Uterus (tissue), 4 donors: ENCODE measurements at places on chromosomes 4 and X. TPM values are rescaled to one million over a fixed set of nuclear protein-coding genes. Genes with fewer than 3 reads are reported as not detected.

ZNF711 gene
- 71.3 TPM for total RNA-seq

HELT gene
- total RNA-seq = not detected

GPRASP1 gene
- 26.4 TPM for total RNA-seq

SH3D19 gene
- 316 TPM for total RNA-seq

PPEF2 gene
- total RNA-seq = 0.09 TPM

IL15 gene
- total RNA-seq = 5.5 TPM

TMEM144 gene
- total RNA-seq = 3.8 TPM

F9 gene
- total RNA-seq = not detected

IBSP gene
- total RNA-seq = not detected

RAB9B gene
- total RNA-seq = 7.2 TPM

ARR3 gene
- not detected for total RNA-seq

CCNG2 gene
- 28.2 TPM for total RNA-seq

PPP4R3C gene
- total RNA-seq = not detected

TLR1 gene
- 21.4 TPM for total RNA-seq

CT45A1 gene
- total RNA-seq = not detected

CTAG1A gene
- not detected for total RNA-seq

LDB2 gene
- 89.1 TPM for total RNA-seq

GPM6B gene
- 44.1 TPM for total RNA-seq

XAGE2 gene
- total RNA-seq = not detected

TMEM47 gene
- 75.0 TPM for total RNA-seq

PCDH18 gene
- total RNA-seq = 126 TPM

MAB21L2 gene
- not detected for total RNA-seq

AASDH gene
- 39.6 TPM for total RNA-seq
